ENCODE measurements at places on chromosomes 11 and 22. TPM values are rescaled to one million over a fixed set of nuclear protein-coding genes. Genes with fewer than 3 reads are reported as not detected.

Gene SCGB1C1
- total RNA-seq: not detected

Gene OR51E2
- not detected for total RNA-seq

Gene CWF19L2
- total RNA-seq: 20.0 TPM

Gene TIRAP
- 8.6 TPM for total RNA-seq

DNA sequence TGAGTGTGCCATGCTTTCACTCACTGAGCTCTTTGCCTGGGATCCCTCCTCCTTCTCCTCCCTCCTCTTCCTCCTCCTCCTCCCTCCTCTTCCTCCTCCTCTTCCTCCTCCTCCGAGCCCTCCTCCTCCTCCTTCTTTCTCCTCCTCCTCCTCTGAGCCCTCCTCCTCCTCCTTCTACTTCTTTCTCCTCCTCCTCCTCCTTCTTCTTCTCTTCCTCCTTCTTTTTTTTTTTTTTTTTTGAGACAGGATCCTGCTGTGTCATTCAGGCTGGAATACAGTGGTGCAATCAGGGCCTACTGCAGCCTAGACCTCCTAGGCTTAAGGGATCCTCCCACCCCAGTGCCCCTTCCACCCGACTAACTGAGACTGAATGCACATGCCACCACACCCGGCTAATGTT is 62.3 kb downstream of the DEUP1 start:
- no peak for ATAC-seq

DNA sequence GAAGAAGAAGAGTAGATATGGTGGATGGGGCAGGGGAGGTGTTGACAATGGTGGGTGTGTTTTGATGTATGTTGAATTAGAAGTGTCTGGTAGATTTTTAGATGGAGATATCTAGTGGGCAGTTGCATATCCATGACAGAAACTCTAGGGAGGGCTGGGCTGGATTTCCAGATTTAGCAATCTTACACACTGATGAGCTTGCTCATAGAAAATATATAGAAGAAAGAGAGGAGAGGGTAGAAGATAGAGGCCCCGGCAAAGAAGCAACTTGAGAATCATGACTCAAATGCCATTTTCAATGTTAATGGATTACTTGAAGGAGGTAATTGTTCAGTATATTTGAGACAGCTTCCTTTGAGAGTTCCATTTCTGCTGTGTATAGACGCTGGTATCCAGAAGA is 8.2 kb downstream of the REXO2 start:
- ATAC-seq: no peak

DNA sequence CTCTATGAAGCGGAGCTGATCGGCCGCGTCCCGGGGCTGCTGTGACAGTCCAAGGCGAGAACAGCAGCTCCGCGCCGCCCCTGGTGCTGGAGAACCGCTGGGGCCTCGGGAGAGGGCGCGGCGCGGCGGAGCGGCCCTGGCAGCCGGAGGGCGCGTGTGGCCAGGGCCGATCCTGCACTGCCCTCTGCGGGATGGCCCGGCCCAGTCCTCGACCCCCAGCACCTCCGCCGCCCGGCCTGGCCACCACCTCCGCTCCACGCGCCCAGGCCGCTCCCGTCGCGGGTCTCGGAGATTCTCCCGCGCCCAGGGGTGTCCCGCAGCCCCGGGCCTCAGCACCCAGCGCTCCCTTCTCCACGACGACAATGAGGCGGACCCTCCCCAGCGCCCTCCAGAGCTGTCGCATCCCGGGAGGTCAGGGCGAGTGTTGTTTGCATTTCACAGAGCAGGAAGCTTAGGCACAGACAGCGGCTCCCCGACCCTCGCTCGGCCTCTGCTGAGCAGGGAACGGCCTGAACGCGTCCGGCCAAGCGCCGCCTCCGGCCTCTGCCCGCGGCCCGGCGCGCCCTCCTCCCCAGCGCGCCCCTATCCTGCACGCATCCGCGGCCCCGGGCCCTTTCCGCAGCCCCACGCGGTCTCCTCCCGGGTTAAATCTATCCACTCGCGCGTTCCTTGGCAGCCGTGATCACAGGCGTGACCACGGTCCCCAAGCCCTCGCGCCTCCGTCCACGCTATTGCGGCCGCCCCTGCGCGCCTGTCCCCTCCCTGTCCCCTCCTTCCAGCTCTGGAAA is 109.7 kb downstream of the WNT7B start:
- peak; percentile 88 for ATAC-seq

- ATAC-seq: peak; percentile 69
Measured at GRCh38 chr22:45268167-45268957, 16.4 kb upstream of the UPK3A start.

DNA sequence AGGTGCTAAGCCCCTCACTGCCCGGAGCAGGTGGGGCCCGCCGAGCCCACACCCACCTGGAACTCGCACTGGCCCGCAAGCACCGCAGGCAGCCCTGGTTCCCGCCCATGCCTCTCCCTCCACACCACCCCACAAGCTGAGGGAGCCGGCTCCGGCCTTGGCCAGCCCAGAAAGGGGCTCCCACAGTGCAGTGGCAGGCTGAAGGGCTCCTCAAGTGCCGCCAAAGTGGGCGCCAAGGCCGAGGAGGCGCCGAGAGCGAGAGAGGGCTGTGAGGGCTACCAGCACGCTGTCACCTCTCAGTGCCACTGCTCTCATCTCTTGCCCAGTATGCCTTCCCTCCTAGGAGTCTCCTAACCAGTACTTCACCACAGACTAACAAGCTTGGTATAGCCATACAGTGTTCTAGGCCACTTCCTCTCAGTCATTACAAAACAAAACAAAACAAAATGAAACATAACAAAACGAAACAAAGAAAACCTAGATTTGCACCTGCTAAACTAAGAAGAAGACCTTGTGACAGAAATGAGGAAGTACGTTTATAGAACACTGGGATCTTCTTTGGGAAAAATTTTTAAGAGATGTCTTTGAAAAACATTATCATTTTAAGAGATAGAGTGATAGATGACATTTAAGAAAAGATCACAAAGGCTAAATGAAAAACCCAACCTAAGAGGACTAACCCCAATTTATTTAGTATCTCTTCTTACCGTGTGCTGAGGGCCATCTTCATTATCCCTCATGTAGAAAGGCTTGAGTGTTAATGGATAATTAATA is 47.7 kb upstream of the GAB2 start:
- ATAC-seq: no peak

- ATAC-seq: peak; percentile 47
Measured at GRCh38 chr11:65479184-65480145, 19.4 kb upstream of the MALAT1 start.

DNA sequence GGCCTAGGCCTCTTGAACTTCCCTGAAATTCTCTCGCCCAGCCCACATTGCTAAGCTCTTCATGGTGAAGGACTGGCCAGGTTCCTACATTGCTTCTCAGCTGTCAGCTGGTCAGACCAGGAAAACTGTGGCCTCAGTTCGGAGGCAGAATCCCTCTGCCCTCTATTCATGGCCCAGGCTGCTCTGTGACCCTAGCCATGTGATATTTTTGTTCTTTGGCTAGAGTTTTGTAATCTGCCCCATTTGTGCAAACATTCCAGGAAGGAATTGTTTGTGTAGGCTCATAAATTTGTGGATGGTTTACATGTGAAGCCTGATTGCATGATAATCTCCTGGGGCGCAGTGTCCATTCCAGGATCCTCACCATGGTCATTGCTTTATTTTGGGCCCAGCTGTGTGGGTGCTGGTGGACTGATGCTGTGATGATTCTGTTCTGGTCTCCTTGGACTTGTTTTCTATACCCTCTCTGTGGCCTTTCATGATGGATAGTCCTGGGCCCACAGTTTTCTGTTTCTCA is 149.1 kb upstream of the E2F8 start:
- ATAC-seq: no peak

DNA sequence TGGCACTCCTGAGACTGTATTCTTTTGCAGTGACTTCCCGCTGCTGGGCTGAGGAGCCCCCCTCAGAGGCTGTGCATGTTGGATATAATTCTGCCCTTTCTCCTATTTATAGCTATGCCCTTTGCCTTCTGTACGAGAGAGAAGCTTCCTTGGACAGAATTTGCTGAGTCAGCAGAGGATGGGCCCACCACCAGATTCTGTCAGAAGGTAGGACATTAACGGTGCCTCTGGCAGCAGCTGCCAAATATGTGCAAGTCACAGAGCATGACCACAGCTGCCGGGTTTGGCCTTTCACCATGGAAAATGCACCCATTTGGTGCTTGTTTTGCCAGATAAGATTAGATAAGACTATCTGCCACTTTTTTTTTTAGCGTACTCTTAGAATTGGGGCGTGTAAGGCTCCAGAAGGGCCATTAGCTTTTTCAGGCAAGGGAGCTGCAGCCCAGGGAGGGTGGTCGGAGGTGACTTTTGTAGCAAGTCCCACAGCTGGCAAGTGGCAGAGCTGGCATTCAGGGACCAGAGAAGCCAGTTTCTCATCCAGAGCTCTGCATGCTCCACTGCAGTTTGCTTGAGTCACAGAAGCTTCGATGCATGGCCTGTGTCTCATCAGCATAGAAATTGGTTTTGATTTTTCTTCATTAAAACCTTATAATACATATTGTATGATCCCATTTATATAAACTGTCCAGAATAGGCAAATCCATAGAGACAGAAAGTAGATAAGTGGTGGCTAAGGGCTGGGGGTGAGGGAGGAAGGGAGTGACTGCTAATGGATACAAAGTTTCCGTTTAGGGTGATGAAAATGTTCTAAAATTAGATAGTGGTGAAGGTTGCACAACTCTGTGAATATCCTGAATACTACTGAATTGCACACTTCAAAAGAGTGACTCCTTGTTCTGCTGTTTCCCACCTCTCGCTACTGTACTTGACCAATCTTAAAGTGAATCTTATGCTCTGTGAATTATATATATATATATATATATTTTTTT is 15.8 kb downstream of the UPB1 start:
- ATAC-seq: peak; percentile 78

DNA sequence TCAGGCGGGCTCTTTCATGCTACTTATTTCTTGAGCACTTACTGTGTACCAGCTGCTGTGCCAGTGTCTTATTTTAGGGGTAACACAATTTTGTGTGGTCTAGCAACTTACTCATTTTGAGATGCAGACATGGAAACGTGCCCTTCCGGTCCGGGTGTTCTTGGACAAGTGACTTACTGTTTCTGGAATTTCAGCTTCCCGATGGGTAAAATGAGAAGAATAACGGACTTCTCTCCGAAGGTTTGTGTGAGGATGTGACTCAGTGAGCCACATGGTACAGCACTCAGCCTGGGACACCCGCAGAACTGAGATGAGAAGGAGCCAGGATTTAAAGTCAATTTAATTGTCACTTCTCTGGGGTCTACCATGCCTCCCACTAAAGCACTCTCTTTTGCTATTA is 114.5 kb upstream of the SYT13 start:
- ATAC-seq: no peak

GRCh38 chr22:38846412-38846811 is 2.6 kb upstream of the NPTXR start:
- ATAC-seq: no peak

GRCh38 chr11:108338750-108339149 is 115.9 kb downstream of the ATM start:
- no peak for ATAC-seq

Measured in motor neuron (in vitro differentiated cells).